ENCODE measurements at places on chromosomes 2 and 18.

DNA sequence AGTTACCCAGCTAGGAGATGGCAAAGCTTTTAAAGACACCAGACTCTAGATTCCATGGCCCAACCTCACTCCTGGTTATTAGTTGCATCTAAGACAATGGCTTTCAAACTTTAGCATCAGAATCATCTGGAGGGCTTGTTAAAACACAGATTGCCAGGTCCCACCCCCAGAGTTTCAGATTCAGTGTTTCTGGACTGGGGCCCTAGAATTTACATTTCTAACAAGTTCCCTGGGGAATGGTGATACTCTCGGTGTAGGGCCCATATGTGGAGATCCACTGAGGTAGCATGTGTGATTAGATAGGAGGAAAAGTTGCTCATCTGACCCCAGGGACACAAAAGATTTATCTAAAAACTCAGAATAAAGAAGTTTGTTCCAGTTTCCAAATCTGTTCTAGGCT lies 14.5 kb upstream of the TTR start:
- no peak for DNase-seq

DNA sequence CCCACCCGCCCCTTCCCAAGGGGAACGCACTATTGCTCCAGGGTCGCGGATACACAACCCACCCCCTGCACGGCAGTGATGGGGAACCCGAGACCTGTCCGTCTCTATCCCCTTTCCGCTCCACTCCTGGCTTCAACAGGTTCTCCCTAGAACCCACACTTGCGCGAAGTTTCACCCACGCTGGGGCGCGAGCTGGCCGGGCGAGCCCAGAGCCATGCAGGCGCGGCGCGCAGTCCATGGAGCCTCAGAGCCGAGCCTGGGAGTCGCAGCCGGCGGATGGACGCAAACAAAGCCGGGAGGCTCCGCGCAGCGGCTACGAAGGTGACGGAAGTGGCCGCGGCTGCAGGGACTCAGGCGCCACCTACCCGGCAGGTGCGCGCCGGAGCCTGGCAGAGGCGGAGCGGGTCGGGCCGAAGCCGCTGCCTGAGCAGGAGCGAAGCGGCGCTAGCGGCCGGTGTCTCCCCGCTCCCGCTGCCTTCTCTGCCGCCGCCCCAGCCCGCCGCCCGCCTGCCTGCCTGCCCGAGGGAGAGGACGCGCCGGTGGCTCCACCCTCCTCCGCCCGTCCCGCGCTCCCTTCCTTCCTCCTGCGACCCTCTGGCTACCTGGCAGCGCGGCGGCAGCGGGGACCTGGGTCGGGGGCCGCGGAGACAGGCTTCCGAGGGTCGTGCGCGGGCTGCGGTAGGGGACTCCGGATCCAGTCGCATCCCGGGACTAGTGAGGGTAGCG lies 14.0 kb downstream of the ALPG start:
- no peak for DNase-seq

DNA sequence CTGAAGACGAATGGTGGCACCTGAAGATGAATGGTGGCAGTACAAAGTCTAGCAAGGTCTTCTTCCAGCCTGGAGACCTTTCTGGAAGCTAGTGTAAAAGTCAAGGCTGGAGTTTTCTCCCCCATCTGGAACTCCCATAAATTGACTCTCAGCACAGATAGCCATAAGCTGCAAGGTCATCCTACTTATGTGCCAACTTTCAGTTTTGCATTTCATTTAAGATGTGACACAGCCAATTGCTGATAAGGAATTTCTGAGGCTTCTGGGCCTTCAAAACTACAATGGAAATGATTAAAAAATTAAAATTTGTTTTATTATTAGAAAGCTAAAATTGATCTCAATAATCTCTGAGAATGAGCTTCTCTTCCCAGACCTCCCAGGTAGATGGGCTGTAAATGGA lies 10.2 kb downstream of the XDH start:
- no peak for DNase-seq

GRCh38 chr2:137002896-137003295 lies 237.6 kb downstream of the THSD7B start:
- DNase-seq, result no peak

DNA sequence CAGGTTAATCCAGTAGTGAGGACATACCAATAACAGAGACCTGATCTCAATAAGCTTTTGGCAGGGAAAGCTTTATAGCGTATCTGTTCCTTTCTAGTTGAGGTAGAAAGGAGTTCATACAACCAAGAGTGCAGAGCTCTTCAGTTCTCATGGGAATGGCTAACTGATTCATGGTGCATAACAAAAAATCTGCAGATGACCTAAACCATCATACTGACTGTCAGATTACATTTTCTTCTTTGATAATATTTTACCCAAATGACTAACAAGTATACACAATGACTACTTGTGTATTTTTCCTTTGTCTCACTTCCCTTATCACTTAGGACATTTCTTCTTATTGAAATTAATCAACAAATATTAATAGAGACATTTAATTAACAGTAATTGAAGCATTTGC lies 140.0 kb upstream of the SERTAD2 start:
- DNase-seq, result no peak

GRCh38 chr2:104584393-104584792 lies 269.5 kb upstream of the POU3F3 start:
- no peak for DNase-seq

DNA sequence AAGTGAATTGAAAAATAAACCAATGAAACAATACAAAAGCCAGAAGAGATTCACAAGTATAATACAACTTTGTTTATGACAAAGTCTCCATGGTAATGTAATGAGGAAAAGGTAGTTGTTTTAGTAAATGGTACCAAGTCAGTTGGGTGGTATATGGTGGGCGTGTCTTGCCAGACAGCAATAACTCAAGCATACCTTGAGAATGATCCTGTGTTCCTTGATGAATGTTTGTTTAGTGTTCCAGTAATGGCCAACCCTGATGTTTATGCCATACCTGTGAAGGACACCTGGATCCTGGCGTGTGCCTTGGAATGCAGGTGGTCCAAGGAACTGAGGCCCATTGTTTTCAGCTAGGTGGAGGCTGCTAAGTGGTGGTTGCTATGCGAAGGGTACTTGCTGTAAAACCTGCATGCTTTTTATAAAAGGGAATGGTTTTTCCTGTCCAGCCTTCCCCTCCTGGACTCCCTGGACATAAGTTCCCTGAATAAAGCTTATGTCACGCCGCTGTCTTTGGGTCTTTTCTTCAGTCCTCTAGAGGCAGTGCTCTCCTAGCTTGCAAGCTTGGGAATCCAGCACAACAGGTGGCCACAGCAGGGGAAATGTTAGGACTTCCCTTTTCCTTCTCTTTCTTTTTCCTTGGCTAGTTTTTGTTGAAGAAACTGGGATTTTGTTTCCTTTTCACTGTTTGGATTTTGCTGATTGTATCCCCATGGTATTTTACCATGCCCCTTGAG lies 54.7 kb downstream of the MTA3 start:
- DNase-seq, result no peak

- no peak for DNase-seq
Measured at GRCh38 chr2:128091726-128092080, 703 bp downstream of the UGGT1 start.

- peak; percentile 67 for DNase-seq
Measured at GRCh38 chr2:10267551-10268465, 34.9 kb upstream of the HPCAL1 start.

DNA sequence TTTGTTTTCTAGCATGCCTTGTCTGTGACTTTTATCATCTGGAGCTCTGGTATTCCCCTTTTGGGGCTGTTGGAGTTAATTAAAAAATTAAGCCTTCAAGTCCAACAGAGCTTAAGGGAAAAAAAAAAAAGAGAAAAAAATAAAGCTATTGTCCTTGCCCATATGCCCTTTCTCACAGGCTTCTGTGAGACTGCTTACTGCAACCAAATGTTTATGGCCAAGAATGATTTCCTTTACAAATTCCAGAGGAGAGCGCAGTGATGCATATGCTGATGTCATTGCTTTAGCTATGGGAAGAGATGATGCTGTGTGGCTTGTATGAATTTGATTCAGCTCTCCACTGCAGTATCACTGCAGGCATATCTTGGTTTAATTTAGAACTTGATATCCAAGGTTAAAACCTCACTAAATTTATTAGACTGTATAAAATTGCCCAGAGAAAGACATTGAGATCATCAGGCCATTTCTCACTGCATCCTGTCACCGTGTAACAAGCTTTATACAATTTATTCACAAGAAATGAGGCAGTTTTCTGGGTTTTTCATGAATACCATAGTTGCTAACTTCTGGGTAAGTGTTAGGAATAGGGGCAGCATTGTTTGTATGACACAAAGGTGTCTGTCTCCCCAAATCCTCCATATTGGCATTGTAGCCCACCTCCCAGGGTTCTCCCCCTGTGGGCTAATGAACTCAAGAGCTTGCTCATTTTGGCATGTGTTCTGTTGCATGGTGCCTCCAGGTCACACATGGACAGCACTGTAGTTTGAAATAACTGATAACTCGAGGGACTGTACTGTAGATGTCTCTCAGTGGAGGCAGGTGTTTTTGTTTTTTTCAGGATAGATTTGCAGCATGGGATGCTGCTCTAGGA lies 85.0 kb downstream of the TANC1 start:
- no peak for DNase-seq

- DNase-seq, result no peak
Measured at GRCh38 chr18:58666176-58666575, 5.1 kb upstream of the MALT1 start.

DNA sequence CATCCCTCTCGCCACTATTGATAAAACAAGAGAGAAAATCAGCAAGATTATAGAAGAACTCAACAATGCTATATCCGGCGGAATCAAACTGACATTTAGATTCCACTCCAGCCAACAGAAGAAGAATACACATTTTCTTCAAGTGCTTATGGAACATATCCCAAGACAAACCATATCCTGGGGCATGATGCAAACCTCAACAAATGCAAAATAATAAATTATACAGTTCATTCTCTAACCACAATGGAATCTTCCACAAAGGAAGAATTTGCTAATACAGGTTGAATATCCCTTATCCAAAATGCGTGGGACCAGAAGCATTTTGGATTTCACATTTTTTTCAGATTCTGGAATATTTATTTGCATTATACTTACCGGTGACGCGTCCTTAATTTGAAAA lies 51.4 kb upstream of the YPEL5 start:
- DNase-seq, result no peak

GRCh38 chr18:63477200-63477599 lies 442 bp downstream of the SERPINB5 start:
- DNase-seq, result no peak

DNA sequence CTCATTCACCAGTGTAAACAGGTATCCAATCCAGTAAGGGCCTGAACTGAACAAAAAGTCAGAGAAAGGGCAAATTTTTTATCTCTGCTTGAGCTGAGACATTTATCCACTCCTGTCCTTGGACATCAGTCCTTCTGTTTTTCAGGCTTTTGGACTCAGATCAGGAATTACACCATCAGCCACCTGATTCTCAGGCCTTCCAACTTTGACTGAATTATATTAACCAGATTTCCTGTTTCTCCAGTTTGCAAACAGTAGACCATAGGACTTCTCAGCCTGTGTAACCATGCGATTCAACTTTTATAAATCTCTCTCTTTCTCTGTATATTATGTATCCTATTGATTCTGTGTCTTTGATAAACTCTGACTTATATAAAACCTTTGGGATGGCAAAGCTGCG lies 289.3 kb upstream of the CDH2 start:
- DNase-seq, result no peak

GRCh38 chr2:241514986-241515737 lies 6.8 kb upstream of the STK25 start:
- DNase-seq, result no peak

GRCh38 chr18:23228102-23229061 lies 93.1 kb downstream of the CABLES1 start:
- no peak for DNase-seq

DNA sequence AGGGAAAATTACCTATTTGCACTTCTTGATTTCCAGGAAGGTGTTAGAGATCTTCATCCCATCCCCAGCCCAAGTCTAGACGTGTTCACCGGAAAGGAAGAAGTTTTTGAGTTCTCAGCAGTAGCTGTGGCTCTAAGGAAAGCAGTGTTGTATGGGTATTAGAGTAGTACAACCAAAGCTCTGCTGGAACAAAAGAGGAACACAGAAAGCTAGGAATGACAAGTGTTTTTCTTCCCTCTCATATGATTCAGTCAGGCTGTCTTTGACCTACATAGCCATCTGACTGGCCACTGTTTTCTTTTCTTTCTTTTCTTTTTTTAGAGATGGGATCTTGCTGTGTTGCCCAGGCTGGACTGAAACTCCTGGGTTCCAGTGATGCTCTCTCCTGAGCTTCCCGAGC lies 82.7 kb upstream of the SLC39A10 start:
- DNase-seq, result no peak

DNA sequence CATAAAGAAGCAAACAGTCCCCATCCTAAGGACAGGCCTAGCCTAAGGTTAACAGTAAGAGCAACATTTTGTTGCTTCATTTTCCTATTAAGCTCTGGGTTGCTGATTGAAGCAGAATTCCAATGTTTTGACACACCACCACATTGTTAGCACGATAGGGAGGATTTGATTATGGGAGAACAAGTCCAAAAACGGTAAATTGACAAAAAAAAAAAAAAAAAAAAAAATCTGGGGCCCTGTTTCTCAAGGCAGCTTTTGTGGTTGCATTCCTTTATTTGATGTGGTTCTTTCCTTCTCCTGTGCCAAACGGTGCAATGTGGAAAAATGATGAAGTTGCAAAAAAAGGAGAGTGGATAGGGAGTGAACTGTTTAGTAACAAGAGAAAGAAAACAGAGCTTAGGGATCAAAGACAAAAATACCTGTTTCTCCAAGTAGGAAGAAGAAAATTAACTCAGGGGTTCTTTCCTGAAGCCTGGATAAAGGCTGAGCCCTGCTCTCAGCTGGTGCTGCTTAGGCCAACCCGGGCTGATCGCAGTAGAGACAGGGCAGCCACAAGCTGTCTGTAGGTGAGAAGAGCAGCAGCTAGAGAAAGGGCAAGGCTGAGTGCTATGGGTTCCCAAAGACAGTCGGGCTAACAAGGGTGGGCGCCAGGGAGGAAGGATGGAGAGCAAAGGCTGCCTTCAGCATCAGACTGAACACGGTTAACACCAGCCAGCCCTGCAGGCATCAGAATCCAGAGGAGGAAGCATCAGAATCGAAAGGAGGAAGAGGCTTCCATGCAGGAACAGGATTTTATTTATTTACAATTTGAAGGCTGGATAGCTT lies 167.8 kb upstream of the FOSL2 start:
- no peak for DNase-seq

DNA sequence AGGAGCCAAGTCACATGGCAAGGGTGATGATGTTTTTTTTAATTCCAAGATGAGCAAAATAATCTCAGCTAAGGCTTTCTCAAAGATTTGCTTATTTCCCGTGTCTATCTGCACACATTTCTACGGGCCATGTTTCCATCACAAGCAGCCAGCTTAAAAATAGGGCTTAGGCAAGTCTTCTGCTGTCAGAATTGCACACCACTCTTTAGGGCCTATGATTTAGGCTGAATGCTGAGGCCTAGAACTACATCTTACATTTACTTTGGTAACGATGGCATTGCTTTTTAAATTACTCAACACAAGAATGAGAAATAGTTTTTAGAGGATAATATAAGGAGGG lies 144.2 kb downstream of the RNF144A start:
- no peak for DNase-seq

DNA sequence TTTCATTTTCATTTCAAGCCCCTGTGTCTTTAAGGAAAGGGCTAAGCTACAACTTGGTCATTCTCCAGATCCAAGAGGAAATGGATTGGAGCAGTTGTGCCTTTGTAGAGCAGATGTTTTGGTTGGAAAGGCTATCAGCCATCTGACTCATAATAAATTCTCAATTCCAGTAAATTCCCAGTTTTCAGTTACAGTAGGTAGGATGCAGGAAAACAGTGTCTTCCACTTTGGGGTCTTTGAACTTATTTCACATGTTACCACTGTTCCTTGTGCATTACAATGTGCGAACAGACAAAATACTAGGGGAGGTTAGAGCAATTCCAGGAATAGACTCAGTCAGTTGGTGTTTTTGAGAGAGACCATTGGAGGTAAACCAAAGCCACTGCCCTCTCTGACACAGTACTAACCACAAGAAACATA lies 211.9 kb downstream of the BABAM2 start:
- DNase-seq, result no peak

Data from left forelimb (tissue), 1 donor.